Left renal pelvis (tissue), 4 donors: ENCODE measurements at places on chromosomes 1 and 21. TPM values are rescaled to one million over a fixed set of nuclear protein-coding genes. Genes with fewer than 3 reads are reported as not detected.

DNA sequence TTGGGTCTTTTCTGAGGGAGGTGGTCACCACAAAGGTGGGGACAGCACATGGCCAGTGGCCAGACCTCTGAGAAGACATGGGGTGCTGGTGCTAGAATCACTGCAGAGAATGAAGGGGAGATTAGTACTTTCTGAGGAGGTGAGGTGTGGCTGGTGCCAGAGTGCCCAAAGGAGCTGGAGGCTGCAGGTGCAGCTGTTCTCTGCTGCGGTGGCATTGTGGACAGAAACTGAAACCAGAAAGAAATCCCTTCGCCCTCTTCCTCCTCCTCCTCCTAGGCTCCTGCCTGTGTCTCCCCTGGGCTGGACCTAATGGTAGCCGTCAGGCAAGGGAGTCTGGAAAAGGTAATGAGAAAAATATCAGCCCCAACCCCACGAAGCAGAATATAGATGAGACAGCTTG lies 261.7 kb downstream of the TM2D1 start:
- DNase-seq = no peak

CD84 gene
- polyA plus RNA-seq = 2.0 TPM

CXADR gene
- polyA plus RNA-seq = 4.9 TPM

GRCh38 chr1:227934476-227935313 lies 13.0 kb downstream of the WNT9A start:
- DNase-seq = no peak
